GM20000 (cell line): ENCODE measurements at places on chromosomes 2 and 18.

DNA sequence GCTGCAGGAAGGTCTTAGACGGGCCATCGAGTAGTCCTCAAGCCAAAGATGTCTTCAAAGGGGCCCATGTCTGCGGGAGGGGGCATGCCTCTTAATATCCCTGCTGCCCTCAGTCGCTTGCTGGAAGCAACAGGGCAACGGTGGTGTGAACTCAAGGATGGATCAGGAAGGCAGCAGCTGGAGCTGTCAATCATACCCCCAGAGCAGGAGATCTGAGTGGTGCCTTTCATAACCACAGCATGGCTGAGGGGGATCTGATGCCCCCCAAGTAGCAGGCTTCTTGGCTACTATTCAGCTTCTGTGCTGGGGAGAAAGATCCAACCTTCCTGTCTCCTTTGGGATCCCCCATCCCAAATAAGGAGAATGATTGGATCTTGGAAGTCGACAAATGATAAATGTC, 46.4 kb downstream of the INSIG2 start:
- DNase-seq = no peak

DNA sequence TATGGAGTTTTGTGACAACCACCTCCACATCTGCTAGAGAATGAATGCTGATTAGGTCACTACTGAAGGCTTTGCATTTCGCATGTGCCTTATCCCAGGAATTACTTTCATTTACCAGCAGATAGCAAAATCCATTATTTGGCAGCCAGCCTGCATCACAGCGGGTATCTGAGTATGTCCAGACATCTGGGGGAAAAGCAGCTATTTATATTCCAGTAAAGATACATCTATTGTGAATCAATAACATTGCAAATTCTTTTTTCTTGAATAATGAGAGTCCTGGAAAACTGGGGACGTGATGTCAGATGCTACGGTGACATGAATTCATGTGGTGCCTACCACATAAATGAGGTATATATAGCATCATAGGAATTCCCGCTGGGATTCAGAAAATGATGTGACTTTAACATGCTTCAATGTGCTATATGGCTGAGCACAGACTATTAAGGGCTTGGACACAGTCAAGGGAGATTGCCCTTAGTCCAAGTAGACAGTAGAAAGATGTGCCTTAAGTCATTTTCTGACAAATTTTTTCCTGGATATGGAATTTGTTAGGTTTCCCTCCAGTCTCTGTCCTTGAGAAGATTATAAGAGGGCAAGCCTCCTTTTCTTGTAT, 84.2 kb upstream of the CD302 start:
- no peak for DNase-seq

GRCh38 chr2:23828256-23828980, 98.5 kb downstream of the ATAD2B start:
- no peak for DNase-seq

- no peak for DNase-seq
Observed at GRCh38 chr2:26173776-26174482, 1.0 kb downstream of the GAREM2 start.

- no peak for DNase-seq
Observed at GRCh38 chr2:183179156-183179555, 54.9 kb downstream of the NUP35 start.

DNA sequence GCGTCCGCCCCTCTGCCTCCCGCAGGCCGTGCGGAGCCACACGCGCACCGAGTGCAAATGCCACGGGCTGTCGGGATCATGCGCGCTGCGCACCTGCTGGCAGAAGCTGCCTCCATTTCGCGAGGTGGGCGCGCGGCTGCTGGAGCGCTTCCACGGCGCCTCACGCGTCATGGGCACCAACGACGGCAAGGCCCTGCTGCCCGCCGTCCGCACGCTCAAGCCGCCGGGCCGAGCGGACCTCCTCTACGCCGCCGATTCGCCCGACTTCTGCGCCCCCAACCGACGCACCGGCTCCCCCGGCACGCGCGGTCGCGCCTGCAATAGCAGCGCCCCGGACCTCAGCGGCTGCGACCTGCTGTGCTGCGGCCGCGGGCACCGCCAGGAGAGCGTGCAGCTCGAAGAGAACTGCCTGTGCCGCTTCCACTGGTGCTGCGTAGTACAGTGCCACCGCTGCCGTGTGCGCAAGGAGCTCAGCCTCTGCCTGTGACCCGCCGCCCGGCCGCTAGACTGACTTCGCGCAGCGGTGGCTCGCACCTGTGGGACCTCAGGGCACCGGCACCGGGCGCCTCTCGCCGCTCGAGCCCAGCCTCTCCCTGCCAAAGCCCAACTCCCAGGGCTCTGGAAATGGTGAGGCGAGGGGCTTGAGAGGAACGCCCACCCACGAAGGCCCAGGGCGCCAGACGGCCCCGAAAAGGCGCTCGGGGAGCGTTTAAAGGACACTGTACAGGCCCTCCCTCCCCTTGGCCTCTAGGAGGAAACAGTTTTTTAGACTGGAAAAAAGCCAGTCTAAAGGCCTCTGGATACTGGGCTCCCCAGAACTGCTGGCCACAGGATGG, 7.1 kb upstream of the WNT10A start:
- peak; percentile 51 for DNase-seq

GRCh38 chr2:60837123-60837522, 44.3 kb upstream of the REL start:
- DNase-seq = peak; percentile 37

GRCh38 chr2:139078376-139078775, 298.2 kb upstream of the NXPH2 start:
- DNase-seq = no peak

DNA sequence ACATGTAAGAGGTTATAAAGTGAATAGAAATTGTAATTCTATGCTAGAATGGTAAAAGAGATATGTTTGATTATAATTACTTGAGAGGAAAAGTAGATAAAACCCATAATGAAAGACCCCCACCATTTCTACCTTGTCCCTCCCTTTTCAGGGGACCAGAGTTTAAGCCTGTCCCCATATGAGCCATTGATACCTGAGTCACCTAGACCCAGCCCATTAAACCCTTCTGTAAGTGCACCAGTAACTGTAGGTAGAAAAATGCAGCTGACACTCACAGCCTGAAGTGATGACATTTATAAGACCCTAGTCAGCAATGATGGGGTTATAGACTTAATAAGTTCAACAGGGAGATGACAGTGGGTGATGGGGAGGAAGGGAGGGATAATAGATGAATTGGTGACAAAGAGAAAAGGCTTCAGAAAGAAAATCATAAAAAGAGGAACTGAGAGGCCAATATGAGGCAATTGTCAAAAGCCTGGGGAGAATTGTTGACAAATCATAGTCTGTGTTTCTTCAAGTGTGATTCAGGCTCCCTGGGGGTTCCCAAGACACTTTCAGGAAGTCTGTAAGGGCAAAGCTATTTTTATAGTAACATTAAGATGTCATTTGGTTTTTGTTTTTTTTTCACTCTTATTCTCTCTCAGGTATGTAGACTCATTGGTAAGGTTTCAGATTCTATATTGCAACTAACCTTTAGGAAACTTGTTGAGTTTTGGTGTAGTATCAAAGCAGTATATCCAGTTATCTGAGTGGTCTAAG, 544.2 kb downstream of the SATB2 start:
- DNase-seq = peak; percentile 72

- DNase-seq = no peak
Observed at GRCh38 chr2:176081376-176081836, 2.4 kb downstream of the EVX2 start.

DNA sequence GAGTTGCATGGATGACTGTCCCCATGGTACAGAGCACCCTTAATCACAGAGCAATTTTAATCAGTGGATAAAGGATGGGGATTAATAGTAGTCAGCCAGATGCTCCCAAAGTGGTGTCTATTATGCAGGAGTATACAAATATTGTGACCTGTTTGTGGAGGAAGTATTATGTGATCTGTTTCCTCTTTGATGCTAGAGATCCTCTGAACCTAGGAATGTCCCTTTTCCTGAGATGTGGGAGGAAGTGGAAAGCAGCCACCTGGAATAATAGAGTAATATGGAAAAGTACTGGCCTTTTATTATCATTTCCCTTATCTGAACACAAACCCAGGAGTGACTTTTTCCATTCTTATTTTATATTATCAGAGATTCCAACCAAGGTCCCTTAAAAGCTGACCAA, 94.2 kb upstream of the EFEMP1 start:
- DNase-seq = no peak

DNA sequence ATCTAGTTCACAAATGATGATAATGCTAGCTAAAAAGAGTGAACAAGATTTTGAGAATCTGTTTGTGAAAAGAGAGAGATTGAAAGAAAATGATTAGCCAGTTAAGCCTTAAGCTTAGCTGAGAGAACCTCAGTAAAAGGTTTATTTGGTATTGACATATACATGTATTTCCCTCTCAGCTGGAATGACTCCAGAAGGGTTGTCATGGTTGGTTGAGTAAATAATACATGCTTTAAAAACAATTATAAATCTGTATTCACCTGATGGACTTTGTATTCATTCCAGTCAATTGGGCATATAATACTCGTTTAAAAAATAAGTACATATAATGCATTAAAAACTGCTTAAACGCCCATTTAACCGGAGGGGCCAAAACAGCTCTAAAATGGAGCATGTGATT, 181.4 kb downstream of the GRB14 start:
- DNase-seq = no peak

DNA sequence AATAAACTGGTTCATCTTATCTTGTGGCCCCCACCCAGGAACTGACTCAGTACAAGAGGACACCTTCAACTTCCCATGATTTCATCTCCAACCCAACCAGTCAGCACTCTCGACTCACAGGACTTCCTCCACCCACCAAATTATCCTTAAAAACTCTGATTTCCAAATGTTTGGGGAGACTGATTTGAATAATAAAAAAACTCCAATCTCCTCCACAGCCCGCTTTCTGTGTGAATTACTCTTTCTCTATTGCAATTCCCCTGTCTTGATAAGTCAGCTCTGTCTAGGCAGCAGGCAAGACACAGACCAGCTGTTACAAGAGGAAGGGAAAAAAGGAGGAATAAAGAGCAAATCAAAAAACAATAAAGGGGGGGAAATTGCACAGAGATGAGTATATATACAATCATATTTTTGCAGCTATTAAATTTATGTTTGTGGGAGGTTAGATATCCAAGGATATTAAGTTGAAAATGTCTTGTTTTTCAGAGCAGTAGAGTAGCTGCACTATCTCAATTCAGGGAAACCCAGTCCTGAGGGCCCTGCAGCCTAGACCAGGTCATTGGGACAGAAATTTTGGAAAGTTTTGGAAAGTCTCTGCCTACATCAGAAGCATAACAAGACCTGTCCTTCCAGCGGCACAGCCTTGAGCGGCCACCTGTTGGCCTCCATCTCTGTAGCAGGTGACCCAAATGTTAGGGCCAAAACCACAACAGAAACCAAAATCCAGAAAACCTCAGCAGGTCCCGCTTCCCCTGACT, 32.8 kb upstream of the SIGLEC15 start:
- DNase-seq = no peak

- peak; percentile 38 for DNase-seq
Observed at GRCh38 chr2:38665854-38666555, at the start of gene GALM. GALM (plus strand) TSS chr2:38666114; CDS start chr2:38666162, 48 bp downstream.

DNA sequence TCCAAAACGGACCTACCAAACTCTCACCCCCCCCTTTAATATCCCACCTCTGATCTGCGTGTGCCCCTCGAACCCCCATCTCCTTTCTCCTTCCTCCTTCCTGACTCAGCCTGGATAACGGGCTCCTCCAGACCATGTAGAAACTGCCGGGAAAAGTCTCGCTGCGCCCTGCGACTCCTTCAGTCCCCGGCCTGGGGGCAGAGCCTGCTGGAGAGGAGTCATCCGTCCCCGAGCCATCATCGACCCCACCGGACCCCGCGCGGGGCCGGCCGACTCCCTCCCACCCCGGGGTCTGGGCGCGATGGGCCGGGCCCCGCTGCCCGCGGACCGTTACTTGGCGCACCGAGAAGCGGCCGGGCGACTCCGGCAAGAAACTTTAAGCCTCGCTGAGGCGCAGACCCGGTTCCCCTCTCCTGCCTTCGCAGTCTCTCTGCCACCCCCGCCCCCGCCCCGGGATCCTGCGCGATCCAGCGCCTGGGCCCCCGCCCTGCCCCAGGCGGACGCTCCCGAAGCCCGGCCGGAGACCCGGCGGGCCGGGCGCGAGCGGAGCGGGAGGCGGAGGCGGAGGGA, 3.4 kb downstream of the ZEB2 start:
- peak; percentile 53 for DNase-seq

- DNase-seq = peak; percentile 51
Observed at GRCh38 chr2:62140426-62141141, 55.3 kb upstream of the B3GNT2 start.
